ENCODE measurements at places on chromosomes 11 and 22.

DNA sequence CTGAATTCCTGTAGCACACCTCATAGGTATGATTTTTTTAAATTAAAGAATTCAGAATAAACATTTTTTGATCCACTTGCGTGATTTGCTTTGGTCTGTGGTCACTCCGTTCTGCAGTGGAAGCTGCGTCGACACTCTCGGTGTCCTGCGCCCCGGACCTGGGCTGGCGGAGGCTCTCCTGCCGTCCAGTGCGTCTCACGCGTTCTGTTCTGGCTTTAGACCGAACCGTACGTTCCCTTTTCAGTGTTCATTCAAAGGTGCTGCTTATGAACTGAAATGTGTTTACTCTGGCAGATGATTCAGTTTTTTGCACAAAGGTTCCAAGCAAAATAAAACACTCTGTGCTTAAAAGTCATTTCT is 38.2 kb downstream of the CTTN start:
- DNase-seq = no peak

DNA sequence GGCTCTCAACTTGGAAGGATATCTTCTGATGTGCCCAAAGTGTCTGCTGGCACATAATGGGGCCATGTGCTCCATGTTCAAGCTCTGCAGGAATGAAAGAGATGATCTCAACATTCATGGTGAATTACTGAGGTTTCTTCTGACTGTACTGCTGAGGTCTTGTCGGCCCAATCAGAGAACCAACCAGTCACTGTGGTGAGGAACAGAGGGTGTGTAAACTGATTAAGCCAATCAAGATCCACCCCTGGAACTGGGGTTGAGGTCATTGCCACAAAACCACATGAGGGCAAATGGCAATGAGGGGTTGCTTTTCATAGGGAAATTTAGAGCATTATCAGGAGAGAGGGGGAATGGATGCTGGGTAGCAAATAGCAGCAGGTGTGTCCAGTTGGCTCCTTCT is 152.3 kb upstream of the RAG2 start:
- no peak for DNase-seq

- DNase-seq = no peak
These were observed 940.4 kb downstream of the DLG2 start for GRCh38 chr11:84686716-84687115.

DNA sequence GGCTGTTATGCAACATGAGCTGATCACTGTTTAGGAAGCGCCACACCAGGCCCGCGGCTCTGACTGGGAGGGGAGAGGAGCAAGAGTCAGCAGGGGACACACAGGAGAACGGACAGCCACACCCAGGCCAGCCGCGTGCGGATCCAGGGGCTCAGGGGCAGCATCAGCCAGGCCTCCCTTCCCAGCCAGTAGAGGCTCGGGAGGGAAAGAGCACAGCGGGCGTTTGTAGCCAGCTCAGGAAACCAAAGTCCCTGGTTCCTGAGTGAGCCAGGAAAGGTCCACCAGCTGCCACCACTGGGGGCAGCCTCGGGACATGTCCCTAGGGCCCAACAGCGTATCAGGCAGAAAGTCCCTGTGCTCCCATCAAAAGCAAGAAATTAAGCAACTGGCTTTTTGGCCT is 71.8 kb upstream of the PITPNB start:
- DNase-seq = no peak

DNA sequence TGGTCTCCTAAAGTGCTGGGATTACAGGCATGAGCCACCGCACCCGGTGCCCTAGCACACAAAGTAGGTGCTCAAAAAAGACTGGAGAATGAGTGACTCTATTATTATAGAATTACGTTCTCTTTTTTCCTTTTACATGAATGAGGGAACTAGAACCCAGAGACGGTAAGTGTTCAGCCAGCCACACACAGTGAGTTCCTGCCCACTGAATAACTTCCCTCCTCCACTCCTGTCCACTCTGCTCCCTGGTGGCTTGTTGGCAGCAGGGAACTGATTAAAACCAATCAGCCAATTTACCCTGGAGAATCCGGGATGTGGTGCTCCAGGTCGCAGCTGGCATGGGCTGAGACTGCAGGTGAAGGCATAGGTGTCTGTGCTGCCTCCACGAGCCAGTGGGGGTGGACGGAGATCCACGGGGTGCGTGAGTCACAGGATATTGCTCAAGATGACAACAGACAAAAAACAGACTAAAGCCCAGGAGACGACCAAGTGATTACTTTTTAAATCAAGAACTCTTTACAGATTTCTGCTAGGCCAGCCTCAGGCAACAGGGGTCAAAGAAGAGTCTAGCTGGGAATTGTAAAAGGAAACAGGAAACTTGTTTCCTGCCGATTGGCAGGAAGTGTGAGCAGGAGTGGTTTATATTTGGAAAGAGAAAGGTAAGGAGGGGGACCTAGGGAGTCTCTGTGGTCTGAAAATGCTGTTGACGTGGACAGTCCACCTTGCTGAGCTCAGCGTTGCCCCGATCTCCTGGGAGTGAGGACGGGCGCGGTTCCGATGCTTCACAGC is 95.2 kb upstream of the TP53I11 start:
- DNase-seq = peak; percentile 30

DNA sequence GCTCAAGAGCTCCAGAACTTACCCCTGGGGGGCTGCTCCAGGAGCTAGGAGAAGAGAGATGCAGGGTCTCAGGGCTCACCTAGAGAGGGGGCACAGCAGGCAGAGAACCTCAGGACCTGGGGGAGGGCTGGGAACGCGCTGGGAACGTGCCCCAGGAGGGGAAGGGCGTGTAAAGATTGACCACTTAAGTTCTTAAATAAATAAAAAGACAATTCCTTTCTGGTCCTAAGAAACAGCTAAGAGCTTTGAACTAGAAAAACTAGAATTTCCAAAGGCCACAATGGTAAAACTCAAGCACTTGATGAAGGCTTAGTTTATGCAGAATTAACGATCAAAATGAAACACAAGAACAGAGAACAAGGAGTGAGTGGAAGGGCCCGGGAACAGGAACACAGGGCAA is 89.1 kb downstream of the CELSR1 start:
- no peak for DNase-seq

- no peak for DNase-seq
These were observed 1353.3 kb downstream of the FAM181B start for GRCh38 chr11:81380395-81380794.

GRCh38 chr22:44431256-44431655 is 66.8 kb downstream of the RTL6 start:
- DNase-seq = no peak

DNA sequence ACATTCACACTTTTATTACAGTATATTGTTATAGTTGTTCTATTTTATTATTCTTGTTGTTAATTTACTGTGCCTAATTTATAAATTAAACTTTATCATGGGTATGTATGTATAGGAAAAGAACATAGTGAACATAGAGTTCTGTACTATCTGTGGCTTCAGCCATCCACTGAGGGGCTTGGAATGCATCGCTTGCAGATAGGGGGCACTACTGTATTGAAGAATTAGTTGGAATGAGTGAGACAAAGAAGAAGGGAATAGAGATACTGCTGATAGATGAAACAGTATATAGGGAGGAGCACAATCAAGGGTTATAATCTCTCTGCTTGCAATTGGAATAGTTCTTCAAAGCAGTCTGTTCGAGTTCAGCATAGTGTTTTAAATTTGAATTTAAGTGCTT is 432.2 kb downstream of the RAB38 start:
- DNase-seq = no peak

DNA sequence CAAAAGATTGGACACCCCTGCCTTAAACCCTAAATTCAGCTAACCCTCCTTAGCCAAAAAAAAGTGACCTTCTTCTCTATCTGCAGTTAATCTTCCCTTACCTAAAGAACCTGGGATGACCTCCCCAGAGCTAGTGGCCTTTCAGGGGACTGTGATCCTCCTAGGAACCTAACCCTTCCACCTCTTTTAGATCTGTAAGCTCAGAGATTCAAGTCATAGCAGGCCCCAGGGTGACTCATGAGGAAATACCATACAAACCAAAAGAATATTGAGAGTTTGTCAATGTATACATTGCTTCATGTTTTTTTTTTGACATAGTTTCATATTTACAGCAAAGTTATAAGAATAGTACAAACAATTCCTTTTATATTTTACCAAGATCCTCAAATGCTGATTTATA is 38.3 kb upstream of the CXCR5 start:
- DNase-seq = peak; percentile 30

DNA sequence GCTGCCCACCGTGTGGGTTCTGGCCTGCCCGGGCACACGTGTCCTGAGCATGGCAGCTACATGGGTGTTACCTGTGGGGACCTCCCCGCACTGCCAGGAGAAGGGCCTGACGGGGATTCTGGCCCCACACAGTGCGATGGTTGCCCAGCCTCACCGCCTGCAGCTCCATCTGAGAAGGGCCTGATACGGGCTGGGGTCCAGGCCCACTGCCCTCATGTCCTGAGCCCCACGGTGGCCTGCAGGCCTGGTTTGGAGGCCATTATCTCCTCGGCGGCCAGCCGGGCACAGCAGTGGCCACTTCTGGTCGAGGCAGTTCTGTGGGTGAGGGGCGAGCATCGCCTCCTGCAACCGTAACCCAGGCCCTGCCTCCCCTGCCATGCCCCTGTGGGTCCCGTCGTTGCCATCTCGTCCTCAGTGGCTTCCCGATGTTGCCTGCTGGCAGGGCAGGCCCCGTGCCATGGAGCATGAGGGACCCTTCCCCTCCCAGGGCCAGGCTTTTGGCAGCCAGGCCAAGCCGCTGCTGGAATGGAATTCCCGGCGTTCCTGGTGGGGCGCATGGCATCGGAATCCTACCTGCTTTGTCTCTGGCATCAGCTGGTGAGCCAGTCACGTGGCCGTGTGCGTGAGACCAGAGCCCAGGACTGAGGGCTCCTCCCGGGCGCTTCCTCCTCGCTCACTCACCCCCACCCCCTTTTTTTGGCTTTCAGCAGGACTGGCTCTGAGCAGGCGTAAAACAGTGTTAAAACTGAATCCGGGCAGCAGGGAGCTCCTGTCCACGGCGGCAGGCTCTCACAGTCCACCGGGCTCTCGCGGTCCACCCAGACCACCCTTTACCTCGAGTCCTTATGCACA is 71.9 kb upstream of the PPARA start:
- no peak for DNase-seq
